ENCODE measurements at places on chromosomes 1 and 21. TPM values are rescaled to one million over a fixed set of nuclear protein-coding genes. Genes with fewer than 3 reads are reported as not detected.

- DNase-seq: no peak
These were observed 236.0 kb downstream of the RRAGC start for GRCh38 chr1:38623529-38623928.

- DNase-seq: no peak
These were observed 15.3 kb downstream of the ARPC5 start for GRCh38 chr1:183620311-183620710.

Gene KCNK2
- total RNA-seq: 9.9 TPM

DNA sequence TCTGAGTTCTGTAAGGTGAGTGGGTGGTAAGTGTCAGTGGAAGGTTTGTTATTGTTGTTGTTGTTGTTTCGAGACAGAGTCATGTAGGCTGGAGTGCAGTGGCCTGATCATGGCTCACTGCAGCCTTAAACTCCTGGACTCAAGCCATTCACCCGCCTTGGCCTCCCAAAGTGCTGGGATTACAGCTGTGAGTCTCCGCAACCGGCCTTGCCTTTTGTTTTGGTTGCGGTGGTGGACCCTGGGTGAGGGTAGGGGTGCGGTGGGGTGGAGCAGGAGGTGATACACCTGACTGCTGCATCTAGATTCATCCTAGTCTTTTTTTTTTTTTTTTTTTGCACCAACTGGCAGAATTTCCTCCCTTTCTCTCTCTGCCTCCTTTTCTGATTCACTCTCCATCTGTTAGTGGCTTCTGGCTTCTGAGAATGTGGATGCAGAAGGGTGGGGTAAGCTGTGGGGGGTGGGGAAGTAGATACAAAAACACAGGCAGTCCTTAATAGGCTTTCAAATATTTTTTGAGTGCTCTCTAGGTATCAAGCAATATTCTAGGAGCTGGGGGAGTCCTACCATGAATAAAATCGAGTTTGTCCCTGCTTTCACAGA lies 4.6 kb upstream of the GMEB1 start:
- no peak for DNase-seq

Gene C4BPB
- total RNA-seq: not detected

- DNase-seq: peak; percentile 99
These were observed 335.7 kb upstream of the SNX7 start for GRCh38 chr1:98325646-98326440.

Measured in M059J (cell line).